ENCODE measurements at places on chromosomes 7 and 10.
A peak's percentile ranks its signal among the peaks of the same experiment; 100 is the strongest.

GRCh38 chr10:93695740-93696139 lies 6.7 kb downstream of the FRA10AC1 start:
- no peak for DNase-seq

DNA sequence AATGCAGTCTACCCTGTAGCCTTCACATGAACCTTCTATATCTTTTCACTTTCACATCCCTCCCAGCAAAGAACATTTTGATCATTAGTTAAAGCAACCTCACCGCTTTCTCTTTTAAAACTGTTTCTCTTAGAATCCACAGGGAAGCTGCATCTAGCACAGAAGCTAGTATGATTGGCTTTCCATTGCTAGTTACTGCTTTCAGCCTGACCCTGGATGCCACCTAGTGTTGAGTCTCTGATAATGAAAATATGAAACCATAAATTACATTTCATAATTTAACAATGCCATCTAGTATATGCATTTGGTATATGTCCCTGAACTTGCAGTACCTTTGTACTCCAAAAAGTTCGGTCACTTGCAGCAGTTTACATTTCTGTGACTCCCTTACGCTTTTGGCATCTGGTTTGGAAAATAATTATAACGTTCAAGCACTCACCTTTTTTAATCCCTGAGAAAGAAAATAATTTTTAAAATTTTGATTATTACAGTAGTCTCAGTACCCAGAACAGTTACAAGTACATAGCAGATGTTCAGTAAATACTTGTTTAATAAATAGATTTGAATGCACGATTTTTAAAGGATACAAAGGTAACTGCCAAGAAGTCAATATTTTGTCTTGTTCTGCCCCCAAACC lies 22.7 kb downstream of the CISD1 start:
- no peak for DNase-seq

DNA sequence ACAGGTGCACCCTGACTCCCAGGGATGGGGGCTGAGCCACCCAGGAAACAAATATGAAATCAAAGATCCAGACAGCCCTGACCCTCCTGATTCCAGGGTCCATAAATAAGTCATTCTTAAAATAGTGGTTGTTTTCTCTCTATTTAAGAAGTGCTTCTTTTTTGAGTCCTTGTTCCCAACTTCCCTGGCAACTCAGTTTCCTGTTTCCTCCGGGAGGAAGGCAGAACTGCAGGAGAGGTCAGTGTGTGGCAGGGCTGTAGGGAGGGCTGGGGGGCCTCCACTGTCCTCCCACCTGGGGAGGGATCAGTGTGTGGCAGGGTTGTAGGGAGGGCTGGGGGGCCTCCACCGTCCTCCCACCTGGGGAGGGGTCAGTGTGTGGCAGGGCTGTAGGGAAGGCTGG lies 88.7 kb upstream of the PDGFA start:
- no peak for DNase-seq

DNA sequence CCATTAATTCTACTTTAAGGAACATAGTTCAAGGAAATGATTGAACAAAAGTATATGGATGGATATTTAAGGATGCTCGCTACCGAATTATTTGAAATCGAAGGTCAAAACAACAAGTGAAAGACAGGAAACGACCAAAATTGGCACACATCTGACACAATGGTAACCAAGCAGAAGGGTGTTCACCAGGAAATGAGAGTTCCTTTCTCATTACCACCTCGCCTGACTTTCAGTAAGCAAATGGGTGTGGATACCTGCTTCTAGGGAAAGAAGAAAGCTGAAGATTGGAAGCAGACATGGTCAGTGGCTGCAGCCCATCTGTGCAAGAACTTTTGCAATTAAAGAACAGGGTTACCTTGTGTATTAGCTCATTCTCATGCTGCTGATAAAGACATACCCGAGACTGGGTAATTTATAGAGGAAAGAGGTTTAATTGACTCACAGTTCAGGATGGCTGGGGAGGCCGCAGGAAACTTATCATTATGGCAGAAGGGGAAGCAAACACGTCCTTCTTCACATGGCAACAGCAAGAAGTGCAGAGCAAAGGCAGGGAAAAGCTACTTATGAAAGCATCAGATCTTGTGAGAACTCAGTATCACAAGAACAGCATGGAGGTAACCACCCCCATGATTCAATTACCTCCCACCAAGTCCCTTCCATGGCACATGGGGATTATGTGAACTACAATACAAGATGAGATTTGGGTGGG lies 6.2 kb upstream of the TMEM273 start:
- DNase-seq, result no peak

DNA sequence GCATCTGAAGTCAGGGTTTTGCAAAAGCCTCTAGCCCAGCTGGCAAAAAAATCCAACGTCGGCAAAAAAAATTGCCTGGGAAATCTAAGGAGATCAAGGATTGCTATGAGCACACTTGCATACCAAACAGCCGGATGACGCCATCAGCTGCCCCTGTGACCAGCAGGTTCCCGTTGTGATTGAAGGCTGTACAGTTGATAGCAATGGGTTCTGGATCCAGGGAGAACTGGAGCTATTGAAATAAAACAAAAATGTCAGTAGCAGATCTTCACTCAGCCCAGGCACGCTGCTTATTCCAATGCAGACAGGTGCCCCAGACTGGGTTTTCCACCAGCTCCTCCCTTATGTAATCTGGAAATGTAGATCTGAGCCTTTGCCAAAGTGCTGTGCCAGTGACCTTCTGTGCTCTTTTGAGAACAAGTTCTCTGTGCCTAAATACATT lies 18.7 kb upstream of the CYREN start:
- no peak for DNase-seq

GRCh38 chr10:55141892-55142291 lies 340.9 kb upstream of the PCDH15 start:
- DNase-seq, result no peak

DNA sequence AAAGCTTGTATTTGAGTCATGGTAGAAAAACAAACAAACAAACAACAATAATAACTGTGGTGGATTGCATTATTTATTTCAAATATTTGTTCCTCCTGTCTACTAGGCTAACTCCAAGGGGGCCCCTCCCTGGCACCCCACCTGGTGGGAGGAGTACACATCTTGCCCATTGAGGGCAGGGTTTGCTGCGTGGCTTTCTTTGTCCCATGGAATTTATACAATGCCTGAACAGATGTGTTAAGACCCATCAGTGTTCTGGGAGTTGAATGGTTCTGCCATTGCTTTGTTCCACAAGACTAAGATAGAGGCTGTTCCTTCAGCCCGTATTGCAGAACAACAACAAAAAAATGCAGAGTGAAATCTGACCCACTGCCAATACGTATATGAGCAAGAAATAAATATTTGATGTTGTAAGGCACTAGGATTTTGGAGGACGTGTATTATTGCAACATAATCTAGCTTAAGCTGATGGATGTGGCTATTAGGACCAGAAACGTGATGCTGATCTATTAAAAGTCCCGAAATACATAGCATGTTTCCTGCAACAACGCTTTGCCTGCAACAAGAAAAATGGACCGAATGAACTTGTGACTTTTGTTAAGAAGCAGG lies 119.1 kb upstream of the JCAD start:
- DNase-seq, result no peak

DNA sequence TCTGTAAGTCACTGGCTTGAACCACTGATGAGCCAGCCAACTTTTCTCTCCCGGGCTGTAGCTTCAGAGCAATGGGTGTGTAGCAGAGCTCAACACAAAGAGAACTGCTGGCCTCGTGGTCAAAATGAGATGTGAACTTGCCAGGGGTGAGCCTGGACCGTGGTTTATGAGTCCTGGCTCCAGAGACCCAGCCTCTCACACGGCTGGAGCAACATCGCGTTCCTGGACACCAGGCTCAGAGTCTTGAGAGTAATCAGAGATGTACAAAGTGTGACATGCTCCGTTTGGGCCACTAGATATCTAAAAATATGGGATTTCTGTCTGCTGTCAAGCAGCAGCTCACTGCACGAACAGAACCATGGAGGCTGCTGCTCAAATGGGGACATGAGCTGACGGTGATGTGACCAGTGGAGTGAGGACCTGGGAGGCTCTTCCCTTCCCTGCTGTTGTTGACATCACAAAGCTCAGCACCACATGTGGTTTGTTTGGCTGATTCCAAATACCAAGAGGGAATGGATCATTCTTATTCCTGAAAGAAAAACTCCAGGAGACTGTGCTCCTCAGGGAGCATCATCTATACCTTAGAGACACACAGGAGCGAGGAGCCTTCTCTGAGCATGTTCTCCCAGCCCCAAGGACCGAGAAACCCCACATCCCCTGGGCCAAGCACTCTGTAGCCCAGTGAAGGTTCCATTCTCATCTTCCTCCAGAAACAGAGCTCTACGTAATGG lies 9.2 kb upstream of the SVIL start:
- no peak for DNase-seq

- DNase-seq, result peak; percentile 52
Measured at GRCh38 chr7:55020466-55020871, 1.7 kb downstream of the EGFR start.

GRCh38 chr10:25288181-25288580 lies 113.4 kb downstream of the GPR158 start:
- DNase-seq, result no peak

- DNase-seq, result no peak
Measured at GRCh38 chr10:1182280-1183032, 126.3 kb downstream of the WDR37 start.
